ENCODE measurements at places on chromosomes 5 and 9. TPM values are rescaled to one million over a fixed set of nuclear protein-coding genes. Genes with fewer than 3 reads are reported as not detected.

DNA sequence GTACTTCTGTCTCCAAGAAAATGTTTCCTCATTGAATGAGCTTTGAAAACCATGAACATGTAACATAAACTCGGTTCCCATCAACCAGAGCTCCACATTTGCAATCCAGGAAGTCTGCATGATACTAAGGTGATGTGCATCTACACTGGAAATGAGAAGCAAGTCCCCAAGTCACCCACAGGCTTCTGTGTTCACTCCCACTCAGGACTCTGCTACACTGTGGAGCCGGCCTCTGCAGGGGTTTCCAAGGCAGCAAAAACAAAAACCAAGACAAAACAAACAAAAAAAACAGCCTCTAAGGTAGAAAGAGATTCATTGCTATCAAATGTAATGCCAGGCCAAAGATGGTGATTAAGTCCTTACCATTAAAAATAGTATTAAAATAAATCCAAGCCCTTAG lies 593.7 kb downstream of the IRX1 start:
- DNase-seq: no peak

- no peak for DNase-seq
Observed at GRCh38 chr5:176736301-176736930, 73.9 kb upstream of the UNC5A start.

The PCDHB7 gene
- not detected for total RNA-seq

DNA sequence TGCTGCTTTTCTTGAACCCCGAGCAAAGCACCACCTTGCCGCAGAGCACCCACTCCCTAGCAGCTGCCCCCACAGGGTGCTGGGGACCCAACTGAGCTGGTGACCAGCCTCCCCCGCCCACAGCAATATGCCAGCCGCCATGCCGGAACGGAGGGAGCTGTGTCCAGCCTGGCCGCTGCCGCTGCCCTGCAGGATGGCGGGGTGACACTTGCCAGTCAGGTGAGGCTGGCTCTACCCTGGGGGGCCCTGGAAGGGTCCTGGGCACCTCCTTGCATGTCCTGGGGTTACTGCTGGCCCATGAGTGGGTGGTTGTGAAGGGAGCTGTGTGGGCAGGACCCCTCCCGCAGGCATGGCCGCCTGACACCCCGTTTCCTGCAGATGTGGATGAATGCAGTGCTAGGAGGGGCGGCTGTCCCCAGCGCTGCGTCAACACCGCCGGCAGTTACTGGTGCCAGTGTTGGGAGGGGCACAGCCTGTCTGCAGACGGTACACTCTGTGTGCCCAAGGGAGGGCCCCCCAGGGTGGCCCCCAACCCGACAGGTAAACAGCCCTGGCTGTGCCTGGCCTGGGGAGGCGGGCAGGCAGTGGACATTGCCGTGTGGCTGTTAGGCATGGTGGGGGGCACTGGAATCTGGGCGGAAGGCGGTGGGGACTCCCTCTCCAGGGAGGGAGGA lies 7.2 kb downstream of the EGFL7 start:
- DNase-seq: no peak
